Activated T-helper 17 cell treated with anti-CD3 and anti-CD28 coated beads, Interleukin-2, amount 50 U/mL, for 72 hours (primary cell): ENCODE measurements at places on chromosomes 3 and 15.
A peak's percentile ranks its signal among the peaks of the same experiment; 100 is the strongest.

DNA sequence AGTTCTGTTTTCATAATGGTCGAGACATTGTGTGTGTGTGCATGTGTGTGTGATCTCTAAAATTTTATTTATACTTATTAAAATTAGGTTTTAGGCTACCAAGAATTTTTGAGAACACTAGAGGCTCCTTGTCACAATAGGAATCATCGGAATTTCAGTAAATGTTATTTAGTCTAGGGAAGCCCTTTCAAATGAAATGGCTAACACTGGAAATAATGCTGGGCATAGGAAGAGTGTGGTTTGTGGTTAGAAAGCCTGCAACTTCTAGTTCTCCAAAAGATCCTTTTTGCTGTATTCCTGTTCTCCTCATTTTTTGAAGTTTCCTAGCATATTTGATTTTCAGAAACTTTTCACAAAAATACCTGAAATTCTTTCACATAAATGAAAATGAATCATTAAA is 92.5 kb upstream of the MBNL1 start:
- H3K27me3 ChIP-seq, result no peaks in the 10 kb centered on the region
- peaks cover 6% of the 10 kb centered on the region for H3K36me3 ChIP-seq
- ATAC-seq, result no peak
- H3K27ac ChIP-seq, result no peak overlapping the region
- peaks cover 14% of the 10 kb centered on the region for H3K4me1 ChIP-seq

- H3K27me3 ChIP-seq, result no peaks in the 10 kb centered on the region
- no peak for ATAC-seq
- no peaks in the 10 kb centered on the region for H3K36me3 ChIP-seq
Measured at GRCh38 chr3:82081351-82081750, 319.9 kb upstream of the GBE1 start.

- no peak overlapping the region for H3K27ac ChIP-seq
- no peak overlapping the region for H3K4me3 ChIP-seq
- no peaks in the 10 kb centered on the region for H3K36me3 ChIP-seq
- no peaks in the 10 kb centered on the region for H3K27me3 ChIP-seq
Measured at GRCh38 chr3:81393251-81393650, 368.2 kb downstream of the GBE1 start.

DNA sequence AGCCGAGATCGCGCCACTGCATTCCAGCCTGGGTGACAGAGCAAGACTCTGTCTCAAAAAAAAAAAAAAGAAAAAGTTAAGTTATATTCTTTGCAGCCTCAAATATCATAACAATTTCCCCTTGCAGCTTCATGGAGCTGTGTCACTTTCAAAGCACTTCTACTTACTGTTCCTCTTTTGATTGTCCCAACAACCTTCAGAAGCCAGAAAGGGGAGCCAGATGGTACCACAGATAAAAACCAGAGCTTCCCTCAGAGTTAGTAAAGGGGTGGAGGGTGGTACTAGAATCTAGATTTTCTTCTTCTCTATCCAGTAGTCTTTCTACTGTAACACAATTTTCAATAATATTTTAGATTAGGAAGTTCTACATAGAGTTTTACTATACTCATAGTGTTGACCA is 188.8 kb downstream of the TAFA4 start:
- H3K27me3 ChIP-seq, result peaks cover 10% of the 10 kb centered on the region
- no peak overlapping the region for H3K4me3 ChIP-seq
- no peak overlapping the region for H3K27ac ChIP-seq
- H3K36me3 ChIP-seq, result no peaks in the 10 kb centered on the region
- H3K4me1 ChIP-seq, result no peaks in the 10 kb centered on the region

- H3K4me1 ChIP-seq, result peaks cover 49% of the 10 kb centered on the region
- H3K27ac ChIP-seq, result peak overlapping the region; percentile 68
- peaks cover 75% of the 10 kb centered on the region for H3K36me3 ChIP-seq
- peak overlapping the region; percentile 34 for H3K4me3 ChIP-seq
Measured at GRCh38 chr15:63555507-63555906, 41.7 kb upstream of the FBXL22 start.

DNA sequence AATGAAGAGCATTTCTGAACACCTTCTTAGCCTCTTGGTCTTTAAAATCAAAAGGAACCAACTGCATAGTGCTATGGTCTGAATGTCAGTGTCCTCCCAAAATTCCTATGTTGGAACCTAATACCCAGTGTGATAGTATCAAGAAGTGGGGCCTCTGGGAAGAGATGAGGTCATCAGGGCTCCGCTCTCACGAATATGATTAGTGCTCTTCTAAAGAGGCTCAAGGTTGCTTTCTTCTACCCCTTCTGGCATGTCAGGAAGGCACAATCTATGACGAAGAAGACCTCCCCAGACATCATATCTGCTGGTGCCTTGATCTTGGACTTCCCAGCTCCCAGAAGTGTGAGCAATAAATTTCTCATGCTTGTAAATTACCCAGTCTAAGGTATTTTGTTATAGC is 209.5 kb downstream of the MAGI1 start:
- H3K27ac ChIP-seq, result no peak overlapping the region
- no peaks in the 10 kb centered on the region for H3K4me1 ChIP-seq
- H3K4me3 ChIP-seq, result no peak overlapping the region
- H3K27me3 ChIP-seq, result no peaks in the 10 kb centered on the region

DNA sequence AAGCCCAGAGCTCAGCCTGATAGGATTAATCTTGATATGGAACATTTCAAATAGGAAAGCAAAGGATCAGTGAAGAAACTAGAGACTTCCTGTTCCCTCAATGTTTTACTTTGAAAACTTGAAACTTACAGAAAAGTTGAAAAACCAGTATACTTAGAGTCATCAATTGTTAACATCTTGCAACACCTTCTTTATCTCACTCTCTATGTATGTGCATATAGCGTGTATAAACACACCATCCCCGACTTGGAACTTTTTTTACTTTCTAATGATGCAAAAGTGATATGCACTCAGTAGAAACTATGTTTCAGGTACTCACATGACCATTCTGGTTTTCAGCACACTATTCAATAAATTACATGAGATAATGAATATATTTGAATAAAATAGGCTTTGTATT is 60.5 kb downstream of the SEC22A start:
- peaks cover 71% of the 10 kb centered on the region for H3K36me3 ChIP-seq
- H3K27ac ChIP-seq, result peak overlapping the region; percentile 29
- no peak for ATAC-seq
- no peaks in the 10 kb centered on the region for H3K4me1 ChIP-seq
- H3K4me3 ChIP-seq, result no peak overlapping the region

DNA sequence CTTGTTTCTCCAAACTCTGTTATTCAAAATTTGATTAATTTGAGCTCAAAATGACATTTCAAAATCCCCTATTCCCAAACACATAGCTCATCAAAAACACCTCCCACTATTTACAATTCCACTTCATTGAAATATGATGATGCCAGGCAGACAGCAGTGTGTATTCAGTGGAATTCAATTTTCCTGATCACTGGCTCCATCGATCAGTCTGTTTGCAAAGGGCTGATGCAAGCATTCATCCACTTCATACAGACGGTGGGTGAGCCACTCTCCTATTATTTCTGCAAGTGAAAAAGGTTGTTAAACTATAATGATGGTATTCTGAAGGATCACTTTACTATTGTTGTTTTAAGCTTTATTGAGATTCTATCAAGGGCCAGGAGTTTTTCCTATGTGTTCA is 90.7 kb downstream of the RTP4 start:
- no peaks in the 10 kb centered on the region for H3K36me3 ChIP-seq
- ATAC-seq, result no peak
- no peak overlapping the region for H3K4me3 ChIP-seq
- H3K27ac ChIP-seq, result no peak overlapping the region
- H3K27me3 ChIP-seq, result peaks cover 36% of the 10 kb centered on the region
- no peaks in the 10 kb centered on the region for H3K4me1 ChIP-seq

GRCh38 chr15:57943171-57943570 is 122.3 kb downstream of the ALDH1A2 start:
- no peak overlapping the region for H3K27ac ChIP-seq
- H3K4me1 ChIP-seq, result no peaks in the 10 kb centered on the region
- ATAC-seq, result no peak
- no peak overlapping the region for H3K4me3 ChIP-seq

- no peak overlapping the region for H3K27ac ChIP-seq
- peaks cover 5% of the 10 kb centered on the region for H3K27me3 ChIP-seq
- no peaks in the 10 kb centered on the region for H3K4me1 ChIP-seq
- H3K36me3 ChIP-seq, result no peaks in the 10 kb centered on the region
- ATAC-seq, result peak; percentile 44
Measured at GRCh38 chr3:171833789-171834460, 9.2 kb upstream of the TMEM212 start.

GRCh38 chr15:31974855-31975829 is 55.2 kb upstream of the CHRNA7 start:
- H3K27me3 ChIP-seq, result peaks cover 31% of the 10 kb centered on the region
- H3K4me1 ChIP-seq, result no peaks in the 10 kb centered on the region
- ATAC-seq, result peak; percentile 22
- H3K4me3 ChIP-seq, result peak overlapping the region; percentile 21
- H3K36me3 ChIP-seq, result no peaks in the 10 kb centered on the region

DNA sequence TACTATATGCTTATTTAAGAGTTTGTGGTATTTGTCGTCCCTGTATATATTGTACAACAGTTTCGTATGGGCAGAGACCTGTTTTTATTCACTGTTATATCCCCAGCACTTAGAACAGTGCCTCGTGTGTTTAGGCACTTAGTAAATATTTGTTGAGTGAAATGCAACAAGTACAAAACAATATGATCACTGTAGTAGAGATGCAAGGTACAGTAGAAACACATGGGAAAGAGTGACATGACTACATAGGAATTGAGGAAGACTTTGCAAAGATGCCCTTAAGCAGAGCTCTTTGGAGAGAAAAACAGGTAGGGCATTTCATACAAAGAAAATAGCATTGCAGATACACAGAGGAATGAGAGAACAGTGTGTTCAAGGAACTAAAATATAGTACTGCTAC is 18.3 kb downstream of the RASA2 start:
- no peak overlapping the region for H3K27ac ChIP-seq
- H3K4me3 ChIP-seq, result no peak overlapping the region
- H3K27me3 ChIP-seq, result no peaks in the 10 kb centered on the region
- H3K4me1 ChIP-seq, result peaks cover 33% of the 10 kb centered on the region
- ATAC-seq, result no peak
- peaks cover under 1% of the 10 kb centered on the region for H3K36me3 ChIP-seq

- no peaks in the 10 kb centered on the region for H3K27me3 ChIP-seq
- peak overlapping the region; percentile 55 for H3K4me3 ChIP-seq
- peaks cover 9% of the 10 kb centered on the region for H3K36me3 ChIP-seq
- H3K4me1 ChIP-seq, result peaks cover 34% of the 10 kb centered on the region
- H3K27ac ChIP-seq, result peak overlapping the region; percentile 88
Measured at GRCh38 chr3:106172101-106172500, 303.3 kb upstream of the CBLB start.

GRCh38 chr3:47512416-47513124 is 942 bp downstream of the ELP6 start:
- peaks cover 51% of the 10 kb centered on the region for H3K36me3 ChIP-seq
- peak; percentile 23 for ATAC-seq
- no peaks in the 10 kb centered on the region for H3K27me3 ChIP-seq
- peak overlapping the region; percentile 91 for H3K4me3 ChIP-seq
- H3K4me1 ChIP-seq, result peaks cover 6% of the 10 kb centered on the region
- peak overlapping the region; percentile 95 for H3K27ac ChIP-seq

DNA sequence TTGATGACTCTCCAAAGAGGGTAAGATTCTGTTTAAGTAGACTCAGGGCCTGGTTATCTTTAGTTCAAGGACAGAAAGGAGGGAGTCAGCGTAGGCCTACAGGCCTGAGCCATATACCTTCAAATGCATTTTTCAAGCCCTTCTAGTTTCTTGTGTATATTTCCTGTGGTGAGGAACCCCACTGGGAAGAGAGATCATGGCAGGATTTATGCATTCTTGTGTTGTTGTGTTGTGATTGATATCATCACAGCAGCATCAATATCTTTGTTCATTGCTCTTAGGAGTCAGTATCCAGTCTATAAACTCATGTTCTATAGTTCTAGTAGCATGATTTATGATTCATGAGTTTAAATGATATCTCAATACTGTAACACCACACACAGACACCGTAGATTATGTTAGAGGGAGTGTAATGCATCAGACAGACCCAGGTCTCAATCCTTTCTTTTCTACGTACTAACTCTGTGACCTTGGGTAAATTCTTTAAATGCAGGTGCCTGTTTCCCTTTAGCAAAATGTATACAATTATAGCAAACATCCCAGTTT is 427.5 kb downstream of the PDCD6IP start:
- no peak for ATAC-seq
- H3K27me3 ChIP-seq, result peaks cover 3% of the 10 kb centered on the region
- no peak overlapping the region for H3K27ac ChIP-seq
- H3K36me3 ChIP-seq, result no peaks in the 10 kb centered on the region
- H3K4me3 ChIP-seq, result no peak overlapping the region
- H3K4me1 ChIP-seq, result no peaks in the 10 kb centered on the region

GRCh38 chr3:67774676-67775075 is 120.3 kb upstream of the SUCLG2 start:
- no peak overlapping the region for H3K27ac ChIP-seq
- no peaks in the 10 kb centered on the region for H3K27me3 ChIP-seq
- ATAC-seq, result no peak
- no peaks in the 10 kb centered on the region for H3K4me1 ChIP-seq
- no peaks in the 10 kb centered on the region for H3K36me3 ChIP-seq

GRCh38 chr3:109346770-109347295 is 9.5 kb upstream of the DPPA4 start:
- no peak overlapping the region for H3K4me3 ChIP-seq
- peaks cover 6% of the 10 kb centered on the region for H3K27me3 ChIP-seq
- no peak overlapping the region for H3K27ac ChIP-seq
- no peaks in the 10 kb centered on the region for H3K36me3 ChIP-seq
- H3K4me1 ChIP-seq, result no peaks in the 10 kb centered on the region

DNA sequence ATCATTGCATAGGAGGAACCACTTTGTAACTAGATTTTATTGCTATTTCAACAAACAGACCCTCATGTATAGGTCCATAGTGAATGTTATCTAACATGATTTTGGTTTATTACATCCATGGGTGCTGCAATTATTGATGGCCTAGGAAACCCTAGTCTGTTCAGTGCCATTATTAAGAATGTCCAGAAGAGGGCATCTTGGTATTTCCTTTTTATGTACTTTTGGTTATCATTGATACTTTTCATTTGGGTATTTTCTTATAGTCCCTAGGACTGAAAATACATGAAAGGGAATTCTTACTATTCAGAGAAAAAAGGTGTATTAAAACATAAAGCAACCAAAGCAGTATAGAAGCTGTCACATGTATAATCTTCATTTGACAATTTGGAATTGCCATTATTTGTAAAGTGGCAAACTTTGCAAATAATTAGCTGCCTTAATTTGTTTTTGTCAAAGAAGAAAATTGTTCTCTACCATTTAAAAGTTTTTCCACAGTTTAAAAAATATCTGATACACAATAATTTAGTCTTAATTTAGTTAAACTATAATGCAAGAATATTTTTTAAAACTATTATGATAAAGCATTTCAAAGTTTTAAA is 48.7 kb downstream of the CNOT10 start:
- H3K4me1 ChIP-seq, result no peaks in the 10 kb centered on the region
- peaks cover 70% of the 10 kb centered on the region for H3K36me3 ChIP-seq
- H3K27me3 ChIP-seq, result no peaks in the 10 kb centered on the region
- H3K27ac ChIP-seq, result no peak overlapping the region
- ATAC-seq, result peak; percentile 24

DNA sequence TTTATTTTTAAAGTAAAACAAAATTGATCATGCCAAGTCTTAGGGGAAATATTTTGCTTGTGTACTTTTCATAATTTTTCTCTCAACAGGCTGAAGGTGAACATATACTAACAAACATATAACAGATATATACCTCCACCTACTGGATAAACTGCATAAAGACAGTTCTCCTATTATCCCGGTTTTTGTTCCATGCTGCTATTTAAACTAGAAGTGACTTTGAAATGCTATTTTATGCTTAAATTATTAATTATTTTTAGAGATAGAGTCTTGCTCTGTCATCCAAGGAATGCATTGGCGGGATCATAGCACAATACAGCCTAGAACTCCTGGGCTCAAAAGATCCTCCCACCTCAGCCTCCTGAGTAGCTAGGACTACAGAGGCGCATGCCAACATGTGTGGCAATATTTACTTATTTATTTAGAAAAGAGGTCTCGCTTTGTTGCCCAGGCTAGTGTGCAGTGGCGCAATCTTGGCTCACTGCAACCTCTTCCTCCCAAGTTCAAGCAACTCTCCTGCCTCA is 49.8 kb downstream of the ST3GAL6 start:
- H3K36me3 ChIP-seq, result no peaks in the 10 kb centered on the region
- no peaks in the 10 kb centered on the region for H3K4me1 ChIP-seq
- H3K27me3 ChIP-seq, result no peaks in the 10 kb centered on the region
- ATAC-seq, result no peak
